ENCODE measurements at places on chromosomes 6 and 20.
A peak's percentile ranks its signal among the peaks of the same experiment; 100 is the strongest.

DNA sequence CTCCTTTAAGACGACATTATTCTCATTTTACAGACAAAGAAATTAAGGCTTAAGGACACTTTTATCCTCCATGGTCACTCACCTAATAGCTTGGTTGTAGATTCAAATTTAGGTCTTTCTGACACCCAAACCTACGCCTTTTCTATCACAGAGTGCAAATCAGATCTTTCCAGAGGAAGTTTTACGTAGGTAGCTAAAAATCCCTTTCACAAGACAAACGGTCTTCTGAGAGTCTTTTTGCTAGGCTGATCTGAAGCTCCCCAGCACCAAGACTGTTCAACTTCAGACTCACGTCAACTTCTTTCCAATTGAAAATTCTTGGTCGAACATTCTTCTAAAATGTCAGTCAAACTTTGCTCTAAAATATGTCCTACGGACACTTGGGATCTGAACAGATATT lies 46.5 kb downstream of the BLOC1S5 start:
- DNase-seq = no peak

DNA sequence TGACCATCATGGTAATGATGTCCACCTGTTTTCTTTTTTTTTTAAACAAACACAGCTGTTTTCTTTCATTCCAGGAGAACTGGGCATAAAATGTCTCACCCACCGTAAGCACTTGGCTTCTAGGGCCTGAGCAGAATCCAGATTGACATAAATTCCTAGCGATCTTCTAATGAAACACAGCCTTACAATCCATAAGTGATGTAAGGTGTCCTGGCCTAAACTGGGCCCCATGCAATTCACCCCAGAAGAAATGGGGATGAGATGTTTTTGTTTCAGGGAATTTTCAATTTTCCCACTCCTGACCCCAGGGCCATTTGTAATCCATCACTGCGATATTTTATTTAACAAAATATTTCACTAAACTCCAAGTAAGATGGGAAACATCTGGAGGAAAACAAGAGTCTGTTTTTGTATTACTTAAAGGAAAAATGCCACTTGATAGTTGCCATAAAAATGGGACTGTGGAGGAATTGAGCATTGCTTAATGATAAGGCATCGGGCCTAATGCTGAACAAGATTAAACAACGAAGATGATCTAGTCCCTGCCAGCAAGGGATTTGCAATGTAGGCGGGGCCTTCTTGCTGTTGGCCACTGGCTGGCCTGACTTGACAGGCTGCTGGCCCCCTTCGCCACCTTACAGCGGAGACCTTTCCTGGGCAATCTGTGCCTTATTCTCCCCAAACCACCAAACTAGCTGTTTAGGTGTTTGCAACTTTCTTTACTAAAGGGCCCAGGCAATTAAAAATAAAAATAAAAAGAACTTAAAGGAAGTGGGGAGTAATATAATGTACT lies 183.7 kb downstream of the CD109 start:
- DNase-seq = no peak

DNA sequence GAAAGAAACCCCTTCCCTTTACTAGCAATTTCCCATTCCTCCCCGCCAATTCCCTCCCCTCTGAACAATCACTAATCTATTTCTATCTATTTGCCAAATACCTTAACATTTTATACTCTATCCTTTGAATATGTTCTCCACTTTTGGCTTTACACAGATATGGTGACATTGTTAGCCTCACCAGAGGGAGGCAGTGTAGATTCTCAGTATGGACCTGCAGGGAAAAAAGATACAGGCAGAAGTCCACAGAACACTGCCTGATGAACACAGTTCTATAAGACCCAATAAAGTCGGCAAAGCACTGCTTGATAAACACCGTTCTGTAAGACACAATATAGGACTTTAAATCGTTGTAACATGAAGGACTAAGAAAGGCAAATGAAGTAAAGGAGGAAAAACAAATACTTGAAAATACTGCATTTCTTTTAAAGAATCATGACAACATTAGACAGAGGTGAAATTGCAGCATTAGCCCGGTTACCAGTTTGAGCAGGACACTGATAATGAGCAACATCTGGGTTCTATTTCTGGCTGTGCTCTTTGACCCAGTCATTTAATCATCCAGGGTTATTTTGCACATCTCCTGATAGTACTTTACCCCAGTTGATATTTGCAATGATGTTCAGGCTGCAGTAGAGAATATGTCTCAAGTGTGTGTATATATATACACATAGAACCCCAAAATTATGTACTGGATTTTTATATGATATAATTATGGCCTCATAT lies 296.8 kb downstream of the UTRN start:
- no peak for DNase-seq

DNA sequence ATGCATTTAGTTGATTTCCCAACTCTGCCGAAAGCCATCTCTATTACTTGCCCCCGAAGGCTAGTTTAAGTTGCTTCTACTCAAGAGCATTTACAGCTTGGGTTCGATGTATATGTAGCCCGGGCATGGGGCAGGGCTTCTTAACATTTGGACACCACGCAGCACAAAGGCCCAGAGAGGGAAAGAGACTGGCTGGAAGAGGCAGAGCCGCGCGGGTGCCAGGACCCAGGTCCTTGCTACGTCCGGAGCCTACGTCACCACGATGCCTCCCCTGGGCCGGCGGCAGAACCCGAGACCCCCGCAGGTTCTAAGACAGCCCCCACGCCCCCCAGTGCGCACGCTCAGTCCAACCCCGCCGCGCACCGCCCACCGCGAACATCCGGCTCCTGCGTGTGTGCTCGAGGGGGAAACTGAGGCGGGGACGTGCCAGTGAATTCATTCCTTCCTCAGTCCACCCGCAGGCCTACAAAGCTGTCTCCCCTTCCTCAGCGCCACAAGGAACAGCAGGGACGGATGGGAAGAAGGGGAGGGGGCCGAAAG lies 367 bp upstream of the PCIF1 start:
- no peak for DNase-seq

DNA sequence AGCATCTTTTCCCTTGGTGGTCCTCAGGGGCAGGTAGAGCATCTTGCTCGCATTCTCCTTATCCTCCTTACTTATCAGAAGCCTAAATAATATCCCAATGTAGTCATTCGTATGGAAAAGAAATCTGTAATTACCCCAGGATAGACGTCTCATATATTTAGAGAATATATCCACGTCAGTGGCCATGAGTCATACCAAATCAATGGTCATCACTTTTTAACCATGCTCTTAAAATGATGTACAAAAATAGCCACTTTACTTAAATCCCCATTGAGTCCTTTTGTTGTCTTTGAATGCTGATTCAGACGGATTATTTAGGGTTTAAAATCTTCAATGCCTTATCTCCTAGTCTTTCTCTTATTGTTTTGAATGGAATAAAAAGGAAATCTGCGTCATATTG lies 231.7 kb upstream of the STXBP5 start:
- DNase-seq = no peak

GRCh38 chr6:78605909-78606446 lies 261.4 kb upstream of the IRAK1BP1 start:
- no peak for DNase-seq

DNA sequence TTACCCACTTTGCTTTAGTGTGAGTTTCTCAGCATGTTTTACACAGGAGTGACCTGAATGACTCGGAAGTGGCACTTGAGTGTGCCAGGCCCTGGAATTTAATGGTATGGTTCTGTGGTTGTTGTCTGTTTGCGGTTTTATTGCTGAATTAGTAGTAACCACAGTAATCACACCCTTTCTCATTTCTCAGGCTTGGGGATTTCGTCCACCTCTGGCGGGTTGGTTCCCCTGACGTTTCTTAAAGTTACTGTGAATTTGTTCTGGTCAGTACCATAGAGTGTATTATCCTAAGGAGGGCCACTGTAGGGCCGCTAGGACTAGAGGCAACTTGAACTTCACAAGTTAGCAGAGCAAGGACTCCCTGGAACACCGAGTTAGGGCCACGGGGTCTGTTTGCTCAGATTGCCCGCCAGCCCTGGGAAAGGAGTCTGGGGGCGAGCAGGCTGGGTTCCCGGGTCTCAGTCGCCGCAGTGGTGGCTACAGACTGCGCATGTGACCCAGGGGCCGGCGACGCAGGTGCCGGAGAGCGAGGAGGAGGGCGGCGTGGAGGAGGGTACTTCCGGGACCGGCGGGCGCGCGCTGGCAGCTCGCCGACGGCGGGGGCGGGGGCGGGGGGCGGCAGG lies 546 bp upstream of the KLHL32 start:
- DNase-seq = no peak

DNA sequence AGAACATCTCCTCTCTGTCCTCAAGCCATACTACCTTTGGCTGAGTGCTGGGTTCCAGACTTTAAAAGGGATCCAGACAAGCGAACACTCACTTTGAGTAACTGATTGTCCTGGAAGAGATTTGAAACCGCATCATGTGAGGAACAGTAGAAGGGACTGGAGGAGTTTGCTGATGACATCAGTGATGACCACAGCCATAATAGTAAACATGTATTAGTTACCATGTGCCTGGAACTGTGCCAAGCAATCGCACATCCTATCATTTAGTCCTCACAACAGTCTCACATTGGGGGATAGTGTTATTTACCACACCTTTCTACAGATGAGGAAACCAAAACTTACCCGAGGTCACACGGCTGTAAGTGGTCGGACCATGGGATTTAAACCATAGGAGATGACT lies 39.8 kb downstream of the ARMC2 start:
- DNase-seq = no peak

DNA sequence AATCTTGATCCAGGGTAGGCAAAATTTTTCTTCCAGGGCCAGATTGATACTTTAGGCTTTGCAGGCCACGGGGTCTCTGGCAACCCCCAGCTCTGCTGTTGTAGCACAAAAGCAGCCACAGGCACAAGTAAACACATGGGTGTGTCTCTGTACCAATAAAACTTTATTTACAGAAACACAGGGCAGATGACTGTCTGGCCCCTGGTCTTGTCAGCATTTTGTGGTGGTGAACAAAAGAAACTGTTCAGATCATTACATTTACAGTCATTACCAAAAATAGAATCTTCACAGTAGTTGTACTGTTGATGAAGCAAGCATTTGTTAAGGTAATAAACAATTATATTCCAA lies 45.0 kb upstream of the KIF25 start:
- DNase-seq = no peak

DNA sequence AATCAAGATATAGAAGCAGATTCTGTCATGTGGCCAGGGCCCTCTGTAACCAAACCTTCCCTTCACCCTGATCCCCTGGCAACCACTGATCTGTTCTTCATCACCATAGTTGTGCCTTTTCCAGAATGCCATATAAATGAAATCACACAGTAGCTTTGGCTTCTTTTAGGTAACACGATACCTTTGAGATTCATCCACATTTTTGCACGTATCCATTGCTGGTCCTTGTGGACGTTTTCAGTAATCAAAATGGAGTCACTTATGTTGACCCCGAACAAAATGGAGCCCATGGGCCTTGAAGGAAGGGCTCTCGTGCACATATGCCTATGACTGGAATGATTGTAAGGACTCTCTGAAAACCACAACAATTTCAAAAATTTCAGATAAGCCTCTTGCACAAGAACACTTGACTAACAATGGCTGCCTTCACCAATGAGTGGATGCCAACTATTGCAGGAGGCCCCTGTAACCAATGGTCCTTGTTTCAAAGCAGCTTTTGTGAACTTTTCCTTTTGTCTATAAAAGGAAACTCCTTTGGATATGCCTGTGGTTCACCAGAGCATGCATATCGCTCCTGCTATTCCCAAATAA lies 84.3 kb upstream of the RALY start:
- no peak for DNase-seq

GRCh38 chr6:125858427-125859320 lies 67.9 kb downstream of the NCOA7 start:
- peak; percentile 20 for DNase-seq

GRCh38 chr6:45084257-45084656 lies 243.9 kb upstream of the RUNX2 start:
- no peak for DNase-seq

DNA sequence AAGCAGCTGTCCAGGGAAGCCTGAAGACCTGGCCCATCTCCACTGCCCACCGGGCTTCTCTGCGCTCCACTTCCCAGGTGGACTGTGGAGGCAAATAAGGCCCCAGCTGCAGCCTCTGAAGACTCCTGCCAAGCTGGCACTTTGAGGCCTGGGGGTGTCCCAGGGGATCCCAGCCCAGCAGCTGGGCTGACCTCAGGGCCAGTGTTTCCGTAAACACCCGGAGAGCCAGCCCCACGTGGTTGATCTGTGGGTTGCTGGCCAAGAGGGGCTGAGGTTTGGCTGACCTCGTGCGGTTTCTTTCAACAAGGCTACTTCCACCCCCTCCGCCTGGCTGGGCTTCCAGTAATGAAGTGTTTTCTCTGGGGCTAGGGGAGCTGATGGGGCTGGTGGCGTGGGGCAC lies 12.4 kb upstream of the CCN5 start:
- DNase-seq = no peak

DNA sequence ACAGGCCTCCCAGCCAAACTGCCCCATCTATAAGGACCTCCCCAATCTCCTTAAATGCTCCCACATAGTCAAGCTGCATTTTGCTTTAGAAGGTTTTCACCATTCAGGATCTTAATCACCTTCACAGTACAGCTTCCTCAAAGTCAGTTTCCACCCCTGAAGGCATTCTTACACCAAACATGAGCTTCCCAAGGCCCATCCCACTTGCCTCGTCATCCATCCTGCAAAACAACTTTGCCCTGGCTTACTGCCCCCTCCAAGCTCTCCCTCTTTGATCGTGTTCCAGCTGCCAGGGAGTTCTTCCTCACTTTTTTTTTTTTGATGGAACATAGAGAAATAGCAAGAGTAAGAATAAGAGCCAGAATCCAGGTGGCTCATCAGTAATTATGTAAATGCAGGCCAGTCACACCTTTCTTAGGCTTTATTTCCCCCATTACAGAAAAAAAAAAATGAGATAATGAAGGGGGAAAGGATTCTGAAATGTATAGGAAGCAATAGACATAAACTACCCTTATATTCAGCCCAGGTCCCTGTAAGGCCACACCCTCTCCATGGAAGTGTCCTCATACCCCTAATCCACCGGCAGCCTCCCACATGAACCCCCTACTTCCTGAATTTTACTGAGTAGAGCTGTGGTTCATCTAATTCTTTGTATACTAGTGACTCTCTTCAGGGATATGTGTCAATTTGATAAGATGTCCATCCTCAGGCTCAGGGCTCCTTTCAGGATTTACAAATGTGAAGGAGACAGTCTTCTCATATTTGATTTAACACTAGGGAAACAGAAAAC lies 12.7 kb downstream of the TRIM27 start:
- no peak for DNase-seq

GRCh38 chr20:10492844-10493243 lies 57.7 kb downstream of the SLX4IP start:
- no peak for DNase-seq

DNA sequence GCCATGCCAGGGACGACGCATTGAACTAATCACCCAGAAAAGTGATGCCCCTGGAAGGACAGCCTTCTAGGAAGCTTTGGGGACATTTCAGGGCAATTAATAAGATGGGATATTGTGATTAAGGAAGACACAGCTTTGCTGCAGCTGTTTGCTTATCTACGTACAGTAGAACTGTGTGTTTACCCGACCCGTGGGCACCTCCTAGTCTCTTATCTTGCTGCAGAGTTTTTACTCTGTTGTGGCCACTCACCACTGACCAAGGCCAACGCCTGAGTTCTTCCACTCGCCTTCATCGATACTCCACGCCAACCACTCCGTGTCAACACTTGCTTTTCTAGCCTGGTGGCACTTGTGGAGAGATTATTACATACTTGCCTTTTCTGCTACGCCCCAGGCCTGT lies 105.9 kb upstream of the MLN start:
- DNase-seq = no peak
